Bronchial epithelial cell (primary cell): ENCODE measurements at places on chromosomes 4 and X. TPM values are rescaled to one million over a fixed set of nuclear protein-coding genes. Genes with fewer than 3 reads are reported as not detected.
A peak's percentile ranks its signal among the peaks of the same experiment; 100 is the strongest.

The DACH2 gene
- 0.26 TPM in 2 replicates for total RNA-seq

The PAGE5 gene
- not detected in 2 replicates for total RNA-seq

The SPARCL1 gene
- total RNA-seq, result not detected in 2 replicates

The ABLIM2 gene
- 1.1 and 2.8 TPM in 2 replicates for total RNA-seq

The ATP2B3 gene
- not detected in 2 replicates for total RNA-seq

The HERC6 gene
- 1.1 and 2.2 TPM in 2 replicates for total RNA-seq

The PLK4 gene
- total RNA-seq, result 0.53 and 1.7 TPM in 2 replicates

DNA sequence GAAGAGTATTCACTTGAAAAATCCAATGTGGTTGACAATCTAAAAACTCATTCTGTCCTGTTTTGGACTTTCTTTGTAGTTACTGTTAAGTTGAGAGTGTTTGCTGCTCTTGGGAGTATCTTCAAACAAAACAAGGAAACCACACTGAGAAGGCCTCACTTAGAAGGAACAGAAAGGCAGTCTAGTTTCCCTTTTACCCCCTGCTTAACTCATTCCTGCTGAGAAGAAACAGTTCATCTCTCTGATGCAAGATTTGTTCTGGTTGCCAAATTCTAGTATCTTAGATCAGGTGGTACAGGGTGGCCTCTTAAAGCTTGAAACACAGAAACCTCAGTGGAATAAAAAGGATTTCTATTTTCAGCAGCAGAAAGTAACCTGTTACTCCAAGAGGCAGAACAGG is 41.4 kb downstream of the GUCY2F start:
- no peak for DNase-seq

DNA sequence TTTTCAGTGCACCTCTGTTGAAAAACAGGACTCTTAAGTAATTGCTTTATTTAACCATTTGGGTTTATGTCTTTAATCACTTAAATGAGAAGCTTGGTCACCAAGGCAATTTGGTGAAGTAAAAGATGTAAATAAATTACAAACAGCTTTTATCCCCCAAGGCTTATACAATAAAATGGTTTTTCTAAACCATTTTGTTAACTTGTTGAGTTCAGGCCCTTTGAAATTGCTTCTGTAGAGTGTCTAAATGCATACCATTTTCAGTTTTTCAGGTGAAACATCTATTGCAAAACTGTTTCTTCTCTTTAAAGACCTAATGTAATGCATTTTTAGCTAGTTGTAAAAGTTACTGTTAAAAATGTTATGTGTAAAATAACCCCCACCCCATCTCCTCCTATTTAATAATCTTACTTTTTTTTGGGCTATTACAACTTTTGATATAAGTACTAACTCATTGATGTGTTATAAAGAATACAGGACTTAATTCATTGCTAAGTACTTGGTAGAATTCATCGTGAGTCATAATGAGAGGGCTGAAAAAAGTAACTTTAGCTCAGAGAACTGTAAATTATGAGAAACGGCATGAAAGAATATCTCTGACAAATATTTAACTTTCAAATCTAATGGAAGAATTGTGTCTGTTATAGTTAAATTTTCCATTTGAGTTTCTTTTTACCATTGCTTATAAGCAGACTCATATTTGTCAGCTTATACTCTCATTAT is 4.5 kb downstream of the RAPGEF2 start:
- peak; percentile 67 for DNase-seq

- peak; percentile 19 for DNase-seq
These were observed 1.7 kb downstream of the SH3D19 start for GRCh38 chr4:151323667-151324066.

GRCh38 chr4:17027495-17027894 is 129.1 kb upstream of the LDB2 start:
- peak; percentile 97 for DNase-seq

- DNase-seq, result peak; percentile 79
These were observed 153.8 kb upstream of the RAPGEF2 start for GRCh38 chr4:158949099-158949498.

GRCh38 chr4:110514889-110515479 is 39.0 kb downstream of the ENPEP start:
- DNase-seq, result peak; percentile 43

GRCh38 chr4:7393601-7394575 is 40.8 kb downstream of the PSAPL1 start:
- DNase-seq, result no peak

DNA sequence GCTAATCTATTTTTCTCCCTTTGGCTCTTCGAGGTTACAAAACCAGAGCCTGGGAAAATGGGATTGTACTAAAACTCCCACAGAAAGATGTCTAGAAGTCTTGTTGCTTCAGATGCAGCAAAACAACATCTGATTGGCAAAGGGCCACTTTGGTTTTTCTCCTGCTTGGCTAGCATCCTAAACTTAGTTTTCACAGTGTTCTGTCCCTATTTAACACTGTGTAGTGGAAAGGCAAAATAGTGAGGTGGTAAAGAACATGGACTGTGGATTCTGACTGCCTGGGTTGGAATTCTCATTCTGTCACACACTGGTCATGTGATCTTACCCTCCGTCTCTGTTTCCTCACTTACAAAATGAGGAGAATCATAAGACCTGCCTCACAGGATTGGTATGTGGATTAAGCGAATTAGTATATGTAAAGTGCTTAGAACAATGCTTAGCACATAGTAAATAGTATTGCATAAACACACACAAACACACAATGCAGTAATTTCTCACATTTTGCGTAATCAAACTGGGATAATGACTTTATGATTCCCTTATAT is 23.5 kb downstream of the TIGD2 start:
- DNase-seq, result peak; percentile 96

- DNase-seq, result peak; percentile 46
These were observed 2497.3 kb downstream of the ARAP2 start for GRCh38 chr4:33746979-33747378.

GRCh38 chr4:10872833-10873517 is 188.4 kb upstream of the CLNK start:
- no peak for DNase-seq

GRCh38 chr4:48470570-48470969 is 12.6 kb upstream of the SLC10A4 start:
- no peak for DNase-seq

GRCh38 chrX:130933358-130933757 is 30.3 kb upstream of the ENOX2 start:
- DNase-seq, result no peak

DNA sequence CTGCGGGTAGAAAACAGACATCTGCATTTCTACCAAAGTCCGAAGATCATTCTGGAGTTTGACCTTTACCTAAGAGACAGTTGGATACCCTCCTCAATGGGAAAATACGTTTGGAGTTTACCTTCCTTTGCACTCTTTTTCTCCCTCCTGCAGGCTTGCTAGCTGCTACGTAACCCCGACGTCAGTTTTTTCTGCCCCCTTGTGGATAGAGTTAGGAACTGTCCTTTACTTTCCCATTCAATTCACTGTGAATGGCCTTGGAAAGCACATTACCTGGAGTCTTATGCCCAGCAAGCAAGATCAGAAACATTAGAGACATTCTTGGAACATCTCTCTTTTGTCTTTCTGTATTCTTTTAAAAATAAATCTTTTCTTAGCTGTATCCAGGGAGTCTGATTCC is 250.7 kb downstream of the NAP1L3 start:
- DNase-seq, result peak; percentile 4

GRCh38 chr4:186580669-186581068 is 25.3 kb upstream of the MTNR1A start:
- DNase-seq, result no peak

- peak; percentile 84 for DNase-seq
These were observed 2108.9 kb upstream of the TENM3 start for GRCh38 chr4:180134091-180134866.

DNA sequence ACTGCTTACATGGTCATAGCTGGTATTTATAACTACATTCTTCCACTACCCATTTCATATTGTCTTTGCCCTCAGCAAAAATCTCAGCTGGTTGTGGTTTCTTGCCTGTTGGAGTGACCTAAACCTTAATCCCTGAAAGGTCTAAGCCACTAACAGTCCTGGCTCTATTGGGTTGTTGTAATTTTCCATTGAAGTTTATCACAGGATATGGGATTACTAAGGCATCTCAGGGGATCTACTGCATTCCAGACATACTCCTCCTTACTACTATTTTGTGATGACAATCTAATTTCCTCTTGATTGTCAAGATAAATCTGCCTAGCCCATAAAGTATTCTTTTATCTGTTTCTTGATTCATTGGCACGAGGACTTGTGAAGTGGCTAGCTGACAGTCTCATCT is 6.2 kb upstream of the OSTC start:
- DNase-seq, result no peak

DNA sequence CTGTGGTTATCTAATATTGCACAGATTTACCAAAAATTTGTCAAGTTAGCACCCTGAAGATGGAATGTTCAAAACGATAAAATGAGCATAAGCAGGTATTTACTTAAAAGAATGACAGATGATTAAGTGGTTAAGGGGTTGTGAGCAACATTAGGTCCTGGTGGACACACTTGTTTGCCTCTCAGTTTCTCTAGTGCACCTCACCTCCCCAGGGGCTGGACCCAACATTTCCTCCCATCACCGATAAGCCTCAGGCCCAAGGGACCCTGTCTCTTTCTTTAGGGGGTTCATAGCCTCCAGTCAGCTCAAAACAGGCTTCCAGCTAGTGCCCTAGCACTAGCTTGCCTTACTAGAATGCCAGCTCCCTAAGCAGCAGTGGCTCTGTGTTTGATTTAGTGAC is 88.0 kb downstream of the ATP11C start:
- no peak for DNase-seq

- no peak for DNase-seq
These were observed 43.5 kb downstream of the LHFPL1 start for GRCh38 chrX:112636288-112636687.

DNA sequence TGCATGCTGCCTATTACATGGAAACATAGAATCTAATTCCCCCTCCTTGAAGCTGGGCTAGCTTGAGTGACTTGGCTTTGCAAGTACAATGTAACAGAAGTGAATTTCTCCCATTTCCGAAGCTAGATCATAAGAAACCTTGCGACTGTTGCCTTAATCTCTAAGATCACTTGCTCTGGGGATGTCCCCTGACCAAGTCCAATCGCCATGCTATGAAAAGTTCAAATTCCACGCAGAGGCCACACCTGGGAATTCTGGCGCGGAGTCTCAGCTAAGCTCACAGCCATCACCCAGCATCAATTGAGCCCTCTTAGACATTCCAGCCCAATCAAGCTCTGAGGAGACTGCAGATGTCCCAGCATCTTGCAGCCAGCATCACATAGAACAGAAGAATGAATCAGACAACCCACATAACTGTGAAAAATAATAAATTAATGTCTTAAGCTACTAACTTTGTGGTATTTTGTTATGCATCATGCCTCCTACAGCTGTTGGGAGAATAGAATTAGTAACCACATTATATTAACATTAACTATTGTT is 27.0 kb downstream of the GPM6A start:
- DNase-seq, result no peak

GRCh38 chrX:101482296-101482695 is 3.0 kb upstream of the ARMCX4 start:
- no peak for DNase-seq
